Stimulated activated CD8-positive, alpha-beta memory T cell treated with anti-CD3 and anti-CD28 coated beads, Interleukin-15, amount 100 ng/mL, for 4 hours (primary cell): ENCODE measurements at places on chromosomes 16 and 17.

DNA sequence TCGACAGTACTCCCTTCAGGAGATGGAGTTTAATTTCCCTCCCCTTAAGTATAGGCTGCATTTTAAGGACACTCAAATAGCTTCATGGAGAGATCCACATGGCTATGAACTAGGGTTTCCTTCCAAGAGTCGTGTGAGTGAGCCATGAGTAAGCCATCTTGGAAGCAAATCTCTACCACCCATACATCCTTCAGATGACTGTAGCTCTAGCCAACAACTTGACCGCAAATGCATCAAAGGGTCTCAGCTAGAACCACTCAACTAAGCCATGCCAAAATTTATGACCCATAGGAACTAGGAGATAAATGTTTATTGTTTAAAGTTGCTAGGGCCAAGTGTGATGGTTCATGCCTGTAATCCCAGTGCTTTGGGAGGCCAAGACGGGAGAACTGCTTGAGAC lies 43.4 kb downstream of the METTL16 start:
- DNase-seq: no peak

DNA sequence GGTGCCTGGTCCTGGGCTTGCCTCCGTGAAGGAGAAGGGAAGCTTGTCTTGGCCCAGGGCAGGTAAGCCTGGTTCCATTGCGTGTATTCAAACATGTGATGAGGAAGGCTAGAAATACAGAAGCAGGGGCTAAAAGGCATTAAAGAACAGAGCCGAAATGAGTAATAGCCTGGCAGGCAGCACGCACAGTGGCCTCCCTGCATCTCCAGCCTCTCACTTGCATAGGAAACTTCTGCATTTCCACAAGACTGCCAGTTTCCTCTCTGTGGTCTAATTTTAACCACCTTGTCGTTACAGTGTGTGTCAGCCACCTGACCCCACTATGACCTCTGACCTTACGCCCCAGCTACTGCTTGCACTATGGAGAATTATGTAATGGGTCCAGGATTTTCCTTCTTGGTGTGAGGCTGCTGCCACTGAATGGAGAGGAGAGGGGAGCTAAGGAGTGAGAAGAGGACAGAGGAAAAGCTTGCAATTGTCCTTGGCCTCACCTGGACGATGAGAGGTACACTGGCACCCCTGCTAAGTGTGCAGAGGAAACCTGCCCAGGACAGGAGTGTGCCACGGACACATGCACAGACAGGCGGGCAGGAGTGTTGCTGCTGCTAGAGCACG lies 32.8 kb downstream of the HIC1 start:
- no peak for DNase-seq

GRCh38 chr16:73317321-73317857 lies 269.5 kb upstream of the ZFHX3 start:
- no peak for DNase-seq

DNA sequence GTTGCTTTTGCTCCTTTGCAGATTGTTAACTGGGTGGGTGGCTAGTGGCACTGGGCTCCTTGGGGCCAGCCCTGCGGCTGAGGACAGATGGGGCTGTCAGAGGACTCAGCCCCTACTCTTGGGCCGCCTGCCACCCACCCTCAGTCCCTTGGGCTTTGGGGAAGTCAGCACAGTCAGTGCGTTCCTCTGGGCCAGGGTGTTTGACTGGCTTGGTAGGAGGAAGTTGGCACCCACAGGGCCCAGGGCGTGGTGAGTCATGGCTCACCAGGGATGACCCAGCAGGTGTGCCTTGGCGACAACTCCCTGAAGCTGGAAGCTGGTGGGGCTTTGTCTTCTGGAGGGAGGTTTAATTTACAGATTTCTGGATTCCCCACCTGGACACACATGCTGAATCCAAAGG lies 32.4 kb downstream of the HAPSTR1 start:
- no peak for DNase-seq

GRCh38 chr17:19303367-19303776 lies 59.2 kb downstream of the B9D1 start:
- no peak for DNase-seq

DNA sequence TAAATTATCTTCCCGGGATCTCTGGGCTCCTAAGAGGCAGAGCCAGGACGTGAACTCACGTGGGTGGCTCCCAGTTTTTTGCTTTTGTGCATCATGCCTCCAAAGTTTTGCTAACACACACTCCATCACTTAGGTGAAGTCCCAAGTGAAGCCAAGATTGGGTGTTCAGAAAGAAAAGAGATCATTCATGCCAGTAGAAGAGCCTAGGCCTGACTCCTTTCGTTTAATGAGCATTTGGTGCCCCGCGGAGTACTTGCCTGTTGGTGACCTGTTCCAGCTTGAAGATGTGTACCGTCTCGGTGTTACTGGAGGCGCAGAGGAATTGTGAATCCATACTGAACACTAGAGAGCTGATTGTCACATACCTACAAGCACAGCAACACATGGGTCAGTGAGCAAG lies 24.1 kb downstream of the WIPI1 start:
- DNase-seq: no peak

- no peak for DNase-seq
These were observed 9.9 kb downstream of the AHSP start for GRCh38 chr16:31537362-31538242.

DNA sequence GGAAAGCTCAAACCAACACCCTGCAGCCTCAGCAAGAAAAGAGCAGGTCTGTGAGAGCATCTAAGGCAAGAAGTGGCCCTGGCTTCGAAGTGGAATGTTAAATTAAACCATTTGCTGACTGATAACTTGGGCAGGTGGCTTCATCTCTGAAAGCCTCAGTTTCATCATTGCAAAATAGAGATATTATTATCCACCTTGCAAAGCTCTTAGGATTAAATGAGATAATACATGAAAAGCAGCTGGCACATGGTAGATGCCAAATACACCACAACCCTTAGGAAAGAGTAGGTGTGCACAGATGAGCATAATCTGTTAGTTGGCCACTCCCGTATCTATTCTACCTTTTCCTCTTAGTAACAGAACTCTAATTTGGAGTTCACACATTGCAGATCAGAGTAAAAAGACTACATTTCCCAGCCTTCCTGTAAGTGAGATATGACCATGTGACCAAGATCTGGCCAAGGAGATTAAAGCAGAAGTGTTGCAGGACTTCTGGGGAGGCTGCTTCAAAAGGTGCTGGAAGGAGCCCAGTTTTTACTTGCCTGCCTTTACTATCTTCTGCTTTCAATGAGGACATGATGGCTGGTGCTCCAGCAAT lies 288.7 kb downstream of the SOX9 start:
- no peak for DNase-seq

GRCh38 chr17:2090804-2091534 lies 36.1 kb downstream of the HIC1 start:
- DNase-seq: no peak

GRCh38 chr16:48173889-48174288 lies 18.1 kb upstream of the ABCC12 start:
- DNase-seq: no peak

- no peak for DNase-seq
These were observed 1.4 kb downstream of the COTL1 start for GRCh38 chr16:84616515-84616914.

DNA sequence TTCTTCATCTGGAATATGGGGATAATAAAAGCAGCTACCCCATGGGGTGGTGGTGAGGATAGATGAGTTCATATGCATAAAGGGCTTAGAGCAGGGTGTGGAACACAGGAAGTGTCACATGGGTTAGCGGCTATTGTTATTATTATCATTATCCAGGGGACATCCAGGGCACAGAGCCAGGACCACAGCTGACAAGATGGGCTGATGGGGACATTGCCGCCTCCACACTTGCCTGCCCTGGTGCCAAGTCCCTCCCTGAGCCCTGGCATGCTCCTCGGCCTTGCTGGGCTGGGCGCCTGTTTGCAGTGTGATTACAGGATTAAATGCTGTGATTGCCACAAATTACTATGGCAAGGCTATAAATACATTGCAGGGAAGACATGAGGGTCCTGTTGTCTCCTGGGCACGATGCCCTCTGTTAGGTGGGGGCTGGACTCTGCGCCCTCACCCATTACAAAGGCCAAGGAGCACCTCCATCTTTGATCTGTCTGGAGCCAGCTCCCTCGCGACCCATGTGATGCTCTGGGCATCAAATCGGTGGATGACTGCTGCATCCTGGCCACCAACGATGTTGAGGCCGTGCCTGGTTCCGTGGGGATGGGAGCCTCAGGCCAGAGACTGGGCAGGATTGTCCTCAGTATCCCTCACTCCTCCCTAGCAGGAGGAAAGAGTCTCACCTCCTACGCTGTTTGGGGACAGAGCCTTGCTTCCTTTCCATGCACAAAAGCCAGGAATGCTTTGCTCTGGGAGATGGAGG lies 43.2 kb downstream of the PIMREG start:
- DNase-seq: no peak

- DNase-seq: no peak
These were observed 563 bp downstream of the METRNL start for GRCh38 chr17:83079766-83080578.

DNA sequence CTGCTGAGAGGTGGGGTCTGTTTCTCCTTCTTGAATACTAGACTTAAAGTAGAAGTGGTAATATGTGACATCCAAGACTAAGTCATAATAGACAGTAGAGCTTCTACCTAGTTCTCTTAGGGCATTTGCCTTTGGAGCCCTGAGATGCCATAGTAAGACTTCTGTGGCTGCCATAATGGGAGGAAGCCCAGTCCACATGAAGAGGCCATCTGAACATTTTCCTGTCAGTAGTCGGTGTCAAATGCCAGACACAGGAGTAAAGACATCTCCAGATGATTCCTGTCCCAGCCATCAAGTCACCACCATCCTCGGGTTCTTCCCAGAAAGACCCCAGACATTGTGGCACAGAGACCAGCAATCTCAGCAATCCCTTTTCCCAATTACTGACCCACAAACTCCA lies 58.1 kb upstream of the IRX6 start:
- DNase-seq: no peak

DNA sequence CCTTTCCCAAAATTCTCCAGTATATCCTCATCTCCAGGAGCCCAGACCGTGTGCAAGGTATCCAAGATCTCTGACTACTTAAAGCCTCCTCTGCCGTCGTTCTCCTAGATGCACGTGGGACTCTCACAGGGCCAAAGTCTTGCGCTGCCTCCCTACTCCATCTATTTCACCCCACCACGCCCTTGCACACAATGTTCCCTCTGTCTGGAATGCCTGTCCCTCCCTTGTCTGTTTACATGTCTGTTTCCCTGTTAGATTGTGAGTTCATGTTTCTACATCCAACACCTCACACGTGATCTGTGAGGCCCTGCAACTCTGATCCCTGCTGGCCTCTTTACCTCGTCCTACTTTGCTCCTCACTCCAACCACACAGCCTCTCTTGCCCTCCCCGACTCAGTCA lies 4.9 kb upstream of the FZD2 start:
- no peak for DNase-seq

DNA sequence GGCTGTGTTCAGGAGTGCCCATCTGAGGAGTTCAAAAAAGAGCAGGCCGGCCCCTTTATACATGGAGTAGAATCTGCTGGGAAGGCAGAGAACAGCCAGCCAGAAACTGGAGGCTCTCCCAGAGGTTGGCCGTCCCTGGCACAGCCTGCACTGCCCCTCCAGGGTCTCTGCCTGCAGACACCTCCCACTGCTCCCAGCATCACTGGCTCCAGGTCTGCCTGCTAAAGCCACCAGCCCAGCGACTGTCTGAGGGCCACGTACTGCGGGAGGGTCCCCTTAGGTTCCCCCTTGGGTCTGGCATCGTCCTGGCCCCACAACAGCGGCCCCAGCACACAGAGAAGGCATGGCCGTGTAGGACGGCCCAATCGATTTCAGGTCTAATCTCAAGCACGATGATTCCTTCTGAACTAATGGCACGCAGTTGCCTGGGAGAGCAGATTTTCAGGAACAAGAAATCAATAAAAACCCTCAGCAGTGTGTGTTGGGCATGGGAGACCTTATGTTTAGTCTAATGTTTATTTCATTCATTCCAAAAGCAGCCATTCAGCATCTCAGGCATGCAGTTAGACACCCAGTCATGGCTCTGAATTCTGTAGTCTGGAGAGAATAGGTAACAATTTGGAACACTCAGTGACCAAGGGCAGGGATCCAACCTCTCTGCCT lies 95.6 kb downstream of the PGS1 start:
- no peak for DNase-seq

DNA sequence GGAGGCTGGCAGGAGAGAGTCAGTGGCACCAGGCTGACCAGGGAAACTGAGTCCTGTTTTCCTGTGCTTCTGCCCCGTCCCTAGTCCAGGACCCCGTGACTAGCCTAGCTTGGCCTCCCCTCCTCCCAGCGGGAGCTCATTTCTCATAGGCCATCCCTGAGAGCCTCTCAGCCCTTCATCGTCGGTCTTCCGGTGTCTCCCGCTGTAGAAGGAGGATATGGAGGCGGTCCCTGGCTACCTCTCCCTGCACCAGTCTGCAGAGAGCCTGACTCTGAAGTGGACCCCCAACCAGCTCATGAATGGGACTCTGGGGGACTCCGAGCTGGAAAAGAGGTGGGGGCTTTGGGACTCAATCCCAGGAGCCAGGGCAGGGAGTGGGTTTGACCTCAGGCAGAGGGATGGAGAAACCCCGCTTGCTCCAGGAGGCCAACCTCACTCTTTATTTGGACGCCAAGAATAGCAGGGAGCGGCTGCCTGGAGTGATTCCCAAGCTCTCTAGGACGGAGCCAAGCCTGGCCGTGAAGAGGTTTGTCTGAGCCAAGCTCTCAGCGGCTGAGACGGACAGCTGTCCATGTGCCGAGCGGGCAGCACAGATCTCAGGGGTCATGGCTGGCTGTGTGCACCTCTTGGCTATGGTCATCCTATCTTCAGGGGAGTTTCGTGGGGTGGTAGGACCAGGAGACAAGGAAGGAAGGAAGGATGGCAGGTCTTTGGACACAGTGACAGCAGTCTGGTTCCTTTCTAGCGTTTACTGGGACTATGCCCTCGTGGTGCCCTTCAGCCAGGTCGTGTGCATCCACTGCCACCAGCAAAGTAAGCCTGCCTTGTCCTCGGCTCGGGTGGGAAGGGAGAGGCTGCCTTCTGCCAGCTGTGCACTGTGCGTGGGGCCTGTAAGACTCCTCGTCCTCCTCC lies 26.8 kb downstream of the SGSM2 start:
- DNase-seq: no peak

DNA sequence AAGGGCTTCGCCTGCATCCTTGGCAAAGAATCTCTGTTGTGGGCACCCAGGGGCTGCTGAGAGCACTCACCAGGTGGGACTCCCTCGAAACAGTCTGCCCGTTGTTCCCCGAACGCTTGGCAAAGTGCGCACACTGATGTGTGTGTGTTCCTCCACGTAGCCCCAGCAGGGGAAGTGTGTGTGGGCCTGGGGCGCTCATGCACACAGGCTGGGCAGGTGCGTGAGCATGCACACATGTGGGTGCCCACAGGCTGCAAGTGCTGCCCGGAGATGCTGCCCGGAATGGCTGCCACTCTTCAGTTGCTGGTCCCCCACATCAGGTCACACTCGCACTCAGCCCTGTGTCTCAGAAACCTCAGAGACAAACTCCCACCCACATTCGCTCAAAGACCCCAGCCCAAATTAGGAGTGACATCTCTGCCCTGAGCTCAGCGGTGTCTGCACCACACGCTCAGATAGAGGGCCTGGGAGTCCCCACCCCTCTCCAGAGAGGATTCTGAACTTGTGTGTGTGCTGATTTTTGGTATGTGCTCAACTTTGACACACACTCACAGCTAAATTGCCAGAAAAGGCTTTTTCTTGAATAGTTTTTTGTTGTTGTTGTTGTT lies 119.4 kb downstream of the MGAT5B start:
- DNase-seq: no peak
